ENCODE measurements at places on chromosomes 11 and 22. TPM values are rescaled to one million over a fixed set of nuclear protein-coding genes. Genes with fewer than 3 reads are reported as not detected.

SOX10 gene
- not detected for total RNA-seq

KCNK7 gene
- not detected for total RNA-seq

FREY1 gene
- 0.72 TPM for total RNA-seq

IL10RA gene
- not detected for total RNA-seq
